ENCODE measurements at places on chromosomes 5 and 9.
A peak's percentile ranks its signal among the peaks of the same experiment; 100 is the strongest.

GRCh38 chr5:98750693-98751092 is 22.8 kb upstream of the RGMB start:
- DNase-seq: no peak

DNA sequence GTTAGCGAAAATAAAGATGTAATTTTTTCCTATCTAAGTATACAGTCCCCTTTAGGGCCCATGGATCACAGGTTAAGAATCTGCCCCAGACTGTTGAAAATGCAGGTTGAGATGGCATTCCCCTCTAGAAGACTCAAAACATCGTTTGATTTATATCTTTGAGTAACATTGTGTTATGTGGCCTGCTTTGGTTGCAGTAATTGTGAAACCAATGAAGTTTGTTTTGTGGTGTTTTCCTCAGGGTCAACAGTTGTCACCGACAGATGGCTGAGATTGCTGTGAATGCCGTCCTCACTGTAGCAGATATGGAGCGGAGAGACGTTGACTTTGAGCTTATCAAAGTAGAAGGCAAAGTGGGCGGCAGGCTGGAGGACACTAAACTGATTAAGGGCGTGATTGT is 7.8 kb downstream of the CCT5 start:
- no peak for DNase-seq

DNA sequence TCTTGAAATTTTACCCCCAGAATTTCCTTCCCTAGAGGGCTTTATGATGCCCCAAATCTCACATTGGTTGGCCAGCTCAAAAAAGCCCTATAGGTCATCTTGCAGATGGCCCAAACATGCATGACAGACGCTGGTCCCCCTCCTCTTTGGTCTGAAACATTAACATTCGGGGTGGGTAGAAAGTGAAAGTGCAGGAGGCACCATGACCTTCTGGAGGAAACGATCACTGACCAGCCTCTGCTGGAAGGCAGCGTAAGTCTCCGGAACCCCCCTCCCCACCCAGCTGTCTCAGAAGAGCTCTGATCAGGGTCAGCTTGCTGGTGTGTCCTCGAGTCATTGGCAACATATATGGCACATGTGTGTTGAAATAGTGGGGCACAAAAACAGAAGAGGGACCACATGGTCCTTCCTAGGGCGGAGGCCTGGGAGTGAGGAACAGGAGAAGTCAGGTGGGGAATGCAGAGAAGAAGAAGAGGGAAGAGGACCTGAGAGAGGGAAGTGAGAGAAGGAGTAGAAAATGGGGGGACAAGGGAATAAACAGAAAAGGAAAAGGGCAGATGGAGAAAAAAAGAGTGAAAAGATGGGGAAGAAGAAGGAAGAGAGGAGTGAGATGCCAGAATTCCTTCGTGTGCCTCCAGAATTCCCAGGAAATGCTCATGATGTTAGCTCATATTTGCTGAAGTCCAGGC is 46.2 kb downstream of the IL31RA start:
- DNase-seq: no peak

GRCh38 chr5:59300930-59301329 is 592.6 kb downstream of the PDE4D start:
- no peak for DNase-seq

- DNase-seq: no peak
These were observed 176.4 kb downstream of the FGF18 start for GRCh38 chr5:171595801-171596231.

- no peak for DNase-seq
These were observed 571.2 kb downstream of the EFNA5 start for GRCh38 chr5:107099506-107099905.

DNA sequence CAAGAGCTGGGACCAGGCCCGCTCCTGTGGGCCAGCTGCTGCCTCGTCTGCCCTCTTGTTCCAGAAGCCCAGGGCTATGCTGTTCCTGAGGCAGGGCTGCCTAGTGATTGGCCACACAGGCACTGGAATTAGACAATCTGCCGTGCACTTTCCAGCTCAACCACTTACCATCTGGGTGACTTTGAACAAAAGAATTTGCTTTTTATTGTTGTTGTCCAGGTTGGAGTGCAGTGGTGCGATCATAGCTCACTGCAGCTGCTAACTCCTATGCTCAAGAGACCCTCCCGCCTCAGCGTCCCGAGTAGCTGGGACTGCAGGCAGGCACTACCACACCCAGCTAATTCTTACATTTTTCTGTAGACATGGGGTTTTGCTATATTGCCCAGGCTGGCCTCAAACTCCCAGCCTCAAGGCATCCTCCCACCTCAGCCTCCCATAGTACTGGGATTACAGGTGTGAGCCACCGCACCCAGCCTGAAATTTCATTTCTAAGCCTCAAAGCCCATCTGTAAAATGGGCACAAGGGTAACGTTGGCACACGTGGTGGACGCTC is 1.2 kb upstream of the NEK6 start:
- DNase-seq: no peak

DNA sequence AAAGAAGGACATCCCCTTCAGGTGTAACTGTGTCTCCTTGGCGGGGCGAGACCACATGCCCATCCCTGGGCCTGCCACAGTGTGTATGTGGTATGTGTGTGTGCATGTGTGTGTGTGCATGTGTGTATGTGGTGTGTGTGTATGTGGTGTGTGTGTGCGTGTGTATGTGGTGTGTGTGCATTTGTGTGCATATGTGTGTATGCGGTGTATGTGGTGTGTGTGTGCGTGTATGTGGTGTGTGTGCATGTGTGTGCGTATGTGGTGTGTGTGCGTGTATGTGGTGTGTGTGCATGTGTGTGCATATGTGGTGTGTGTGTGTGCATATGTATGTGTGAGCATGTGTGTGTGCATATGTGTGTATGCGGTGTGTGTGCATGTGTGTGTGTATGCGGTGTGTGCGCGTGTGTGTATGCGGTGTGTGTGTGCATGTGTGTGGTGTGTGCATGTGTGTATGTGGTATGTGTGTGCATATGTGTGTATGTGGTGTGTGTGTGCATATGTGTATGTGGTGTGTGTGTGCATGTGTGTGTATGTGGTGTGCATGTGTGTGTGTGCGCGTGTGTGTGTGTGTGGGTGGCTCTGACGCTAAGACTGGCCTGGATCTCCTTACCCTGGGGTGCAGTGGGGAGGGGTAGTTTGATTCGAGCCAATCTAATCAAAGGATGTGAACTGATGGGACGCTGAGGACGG is 107.9 kb upstream of the RAPGEF1 start:
- DNase-seq: no peak

- no peak for DNase-seq
These were observed 274.5 kb downstream of the TLE1 start for GRCh38 chr9:81414836-81415235.

DNA sequence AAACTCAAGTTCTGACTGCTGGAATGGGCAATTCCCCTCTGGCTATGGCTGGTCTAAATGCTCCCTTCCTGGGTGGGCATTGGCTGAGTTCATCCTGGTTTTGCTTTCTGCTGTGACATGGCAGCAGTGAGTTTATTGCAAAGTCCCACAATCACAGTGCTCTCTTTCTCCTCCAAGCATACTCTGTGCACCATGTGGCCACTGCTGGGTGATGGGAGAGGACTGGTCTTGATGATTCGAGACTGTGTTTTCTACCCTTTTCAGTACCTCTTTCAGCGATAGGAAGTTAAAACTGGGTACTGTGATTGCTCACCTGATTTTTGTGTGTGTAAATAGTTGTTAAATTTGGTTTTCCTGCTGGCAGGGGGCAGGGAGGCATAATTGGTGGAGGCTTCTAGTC is 49.7 kb downstream of the FER start:
- DNase-seq: no peak

DNA sequence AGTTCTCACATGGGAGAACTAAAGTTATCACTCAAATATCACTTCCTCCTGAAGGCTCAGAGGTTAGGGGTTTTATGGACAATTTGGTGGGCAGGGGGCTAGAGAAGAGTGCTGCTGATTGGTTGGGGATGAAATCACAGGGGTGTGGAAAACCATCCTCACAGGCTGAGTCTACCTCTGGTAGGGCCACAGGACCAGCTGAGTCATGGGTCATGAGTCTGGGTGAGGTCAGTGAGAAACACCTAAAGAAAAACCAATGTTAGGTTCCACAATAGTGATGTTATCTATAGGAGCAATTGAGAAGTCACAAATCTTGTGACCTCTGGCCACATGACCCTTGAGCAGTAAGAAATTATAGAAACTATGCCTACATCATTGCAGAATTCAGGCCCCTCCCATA is 203.3 kb upstream of the TARS1 start:
- no peak for DNase-seq

DNA sequence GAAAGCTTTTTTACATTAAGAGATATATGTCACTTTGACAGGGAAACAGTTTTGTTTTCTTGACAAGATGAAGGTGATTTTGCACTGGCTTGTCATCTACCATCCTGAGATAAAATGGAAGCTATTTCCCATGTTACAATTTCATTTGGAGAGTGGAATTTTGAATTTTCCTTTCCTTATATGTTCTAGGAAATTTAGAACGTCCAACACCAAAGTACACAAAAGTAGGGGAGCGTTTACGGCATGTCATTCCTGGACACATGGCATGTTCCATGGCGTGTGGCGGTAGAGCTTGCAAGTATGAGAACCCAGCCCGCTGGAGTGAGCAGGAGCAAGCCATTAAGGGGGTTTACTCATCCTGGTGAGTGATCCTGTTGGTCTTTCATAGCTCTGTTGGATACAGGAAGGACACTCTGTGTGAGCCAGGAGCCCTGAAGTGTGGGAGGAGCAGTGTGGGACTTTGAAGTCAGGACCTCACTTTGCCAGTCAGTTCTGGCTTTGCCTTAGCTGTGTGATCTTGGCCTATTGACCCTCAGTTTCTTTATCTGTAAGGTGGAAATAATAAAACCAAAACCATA is 887 bp downstream of the PTPDC1 start:
- DNase-seq: no peak

GRCh38 chr5:160380041-160380440 is 9.6 kb upstream of the C1QTNF2 start:
- no peak for DNase-seq

GRCh38 chr9:121331549-121331948 is 38.5 kb downstream of the STOM start:
- no peak for DNase-seq

- no peak for DNase-seq
These were observed 276.4 kb downstream of the NR2F1-AS1 start for GRCh38 chr5:93304456-93305250.

GRCh38 chr5:73944581-73944980 is 318.6 kb downstream of the ARHGEF28 start:
- no peak for DNase-seq

- DNase-seq: no peak
These were observed 224.1 kb downstream of the MEF2C start for GRCh38 chr5:88658886-88659285.

DNA sequence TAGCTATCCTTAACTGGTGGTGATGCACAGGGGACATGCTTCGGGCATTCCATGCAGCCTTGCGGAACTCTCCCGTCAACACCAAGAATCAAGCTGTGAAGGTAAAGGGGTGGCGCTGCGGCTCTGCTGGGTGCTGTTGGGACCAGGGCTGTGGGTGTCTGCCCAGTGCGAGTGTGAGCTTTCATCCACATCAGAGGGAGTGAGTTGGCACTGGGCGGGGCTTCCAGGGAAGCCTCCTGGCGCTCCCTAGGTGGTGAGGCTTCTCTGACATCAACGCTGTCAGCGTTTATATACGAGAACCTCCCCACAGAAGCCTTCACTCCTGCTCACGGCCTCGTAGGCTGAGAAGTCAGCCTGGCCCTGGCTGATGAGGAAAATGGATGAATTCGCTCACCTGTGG is 11.7 kb downstream of the ARPC5L start:
- peak; percentile 61 for DNase-seq

GRCh38 chr5:89470658-89471057 is 587.7 kb upstream of the MEF2C start:
- no peak for DNase-seq

All from CD4-positive, alpha-beta T cell treated with Interleukin-12 subunit alpha and Interleukin-12 subunit beta, for 1 hour (primary cell).